A549 treated with Hydrocortisone at 1 μM for 4 hours (cell line): ENCODE measurements at places on chromosomes 2 and 18. TPM values are rescaled to one million over a fixed set of nuclear protein-coding genes. Genes with fewer than 3 reads are reported as not detected.

The PTPN4 gene
- 13.6 to 19.1 TPM (median 15.0 TPM) in 5 replicates for total RNA-seq

The CCDC121 gene
- 3.3 to 5.0 TPM (median 3.7 TPM) in 5 replicates for total RNA-seq

The TYW5 gene
- total RNA-seq = 6.6 to 8.3 TPM (median 6.8 TPM) in 5 replicates

The CD226 gene
- 0.11 to 0.16 TPM (median 0.14 TPM) in 5 replicates for total RNA-seq

The STPG4 gene
- not detected in 5 replicates for total RNA-seq

The ERBB4 gene
- total RNA-seq = not detected in 5 replicates

The VWC2L gene
- not detected in 5 replicates for total RNA-seq

The PLA2R1 gene
- 1.6 to 2.7 TPM (median 2.4 TPM) in 5 replicates for total RNA-seq

The SLC25A12 gene
- total RNA-seq = 13.7 to 16.9 TPM (median 14.1 TPM) in 5 replicates

The TXNDC2 gene
- 0.07 to 0.14 TPM (median 0.12 TPM) in 5 replicates for total RNA-seq

The ABCG8 gene
- total RNA-seq = 0.01 TPM in 1 of 5 replicates, not detected in the others
